ENCODE measurements at places on chromosomes 12 and 14.

GRCh38 chr12:51677284-51677968, 86.4 kb downstream of the SCN8A start:
- DNase-seq: no peak

DNA sequence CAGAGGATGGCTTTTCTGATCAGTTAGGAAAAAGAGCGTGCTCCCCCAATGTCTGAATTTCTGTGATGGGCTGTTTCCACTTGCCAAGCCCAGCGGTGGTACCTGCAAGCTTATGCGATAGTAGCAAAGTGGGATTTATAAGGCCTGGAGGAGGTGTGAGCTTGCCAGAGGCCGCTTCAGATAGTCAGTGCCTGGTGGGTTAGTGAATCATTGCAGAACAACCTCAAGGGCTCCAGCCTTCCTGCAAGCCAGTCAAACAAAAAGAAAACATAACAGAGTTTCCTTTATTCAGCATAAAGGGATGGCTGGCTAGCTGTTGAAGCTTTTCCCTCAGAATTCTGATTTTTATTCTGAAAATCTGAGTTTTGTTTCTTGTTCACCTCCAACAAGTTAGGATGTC, 7.6 kb upstream of the BMP4 start:
- DNase-seq: no peak

DNA sequence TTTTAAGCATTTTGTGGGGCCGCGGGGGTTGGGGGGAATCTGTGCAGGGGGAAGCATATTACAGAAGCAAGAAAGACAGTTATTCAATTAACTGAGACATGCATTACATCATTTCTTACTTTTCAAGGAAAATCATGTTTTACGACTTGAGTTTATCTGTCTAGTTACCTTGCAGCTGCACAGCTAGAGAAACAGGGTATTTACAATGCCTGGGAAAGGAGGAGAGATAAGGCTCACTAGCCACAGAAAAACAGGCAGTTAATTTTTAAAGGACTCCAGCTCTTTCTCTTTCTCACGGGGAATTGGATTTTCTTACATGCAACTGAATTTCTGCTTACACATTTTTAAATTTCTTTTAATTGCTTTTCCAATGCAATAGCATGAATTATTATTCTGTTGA, 22.2 kb downstream of the FCF1 start:
- no peak for DNase-seq

GRCh38 chr14:35558680-35559079, 24.7 kb downstream of the INSM2 start:
- DNase-seq: no peak

- no peak for DNase-seq
Measured at GRCh38 chr12:60191676-60192359, 596.0 kb downstream of the SLC16A7 start.

- DNase-seq: no peak
Measured at GRCh38 chr12:114729731-114730130, 45.8 kb upstream of the TBX3 start.

DNA sequence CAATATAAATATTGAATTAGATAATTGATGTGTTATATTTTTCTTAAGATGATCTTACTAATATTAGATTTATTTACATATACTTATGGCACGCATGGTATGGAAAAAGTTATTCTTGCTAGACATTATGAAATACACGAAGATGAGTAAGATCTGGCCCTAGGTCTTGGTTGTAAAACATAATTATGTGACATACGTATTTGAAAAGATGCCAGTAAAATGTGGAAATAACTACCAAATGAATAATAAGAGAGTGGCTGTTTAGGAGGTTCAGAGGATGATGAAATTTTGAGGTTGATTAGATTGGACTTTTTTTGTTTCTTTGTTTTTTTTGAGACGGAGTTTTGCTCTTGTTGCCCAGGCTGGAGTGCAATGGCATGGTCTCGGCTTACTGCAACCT, 41.3 kb downstream of the FANCM start:
- no peak for DNase-seq

DNA sequence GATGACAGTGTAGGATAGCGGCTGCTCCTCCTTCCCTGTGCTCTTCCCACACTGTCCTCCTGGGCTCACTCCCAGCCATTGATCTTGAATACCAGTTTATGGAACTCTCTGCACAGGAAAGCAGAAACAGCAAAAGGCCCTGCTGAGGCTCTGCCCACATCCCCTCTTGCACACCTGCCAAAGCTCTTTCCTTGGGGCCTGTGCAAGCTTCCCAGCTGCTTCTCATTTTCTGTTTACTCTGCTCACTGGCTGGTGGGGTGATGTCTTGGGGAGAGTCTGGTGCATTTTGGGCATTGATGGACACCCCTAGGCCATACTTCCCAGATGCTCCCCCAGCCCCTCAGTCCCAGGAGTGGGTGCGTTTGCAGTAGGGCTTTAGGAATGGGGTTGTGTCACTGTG, 361.8 kb downstream of the TMEM121 start:
- DNase-seq: no peak

GRCh38 chr12:8871068-8871467, 43.2 kb upstream of the PHC1 start:
- no peak for DNase-seq

DNA sequence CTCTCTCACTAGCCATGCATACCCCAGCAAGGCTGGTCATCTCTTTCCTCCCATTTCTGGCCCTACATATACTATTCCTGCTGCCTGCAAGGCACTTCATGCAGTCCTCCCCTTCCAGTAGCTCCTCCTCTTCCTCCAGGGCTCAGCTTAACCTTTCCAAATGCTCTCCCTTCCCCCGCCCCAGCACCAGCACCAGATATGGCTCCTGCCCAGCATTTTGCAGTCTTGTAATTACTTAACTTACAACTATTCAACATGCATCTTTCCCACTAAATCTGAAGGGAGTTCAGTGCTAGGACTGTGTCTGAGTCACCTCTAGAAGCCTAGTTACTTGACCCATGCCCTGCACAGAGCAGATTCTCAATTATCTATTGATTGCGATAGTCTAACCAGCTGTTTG, 1.8 kb upstream of the FBXO21 start:
- DNase-seq: no peak

DNA sequence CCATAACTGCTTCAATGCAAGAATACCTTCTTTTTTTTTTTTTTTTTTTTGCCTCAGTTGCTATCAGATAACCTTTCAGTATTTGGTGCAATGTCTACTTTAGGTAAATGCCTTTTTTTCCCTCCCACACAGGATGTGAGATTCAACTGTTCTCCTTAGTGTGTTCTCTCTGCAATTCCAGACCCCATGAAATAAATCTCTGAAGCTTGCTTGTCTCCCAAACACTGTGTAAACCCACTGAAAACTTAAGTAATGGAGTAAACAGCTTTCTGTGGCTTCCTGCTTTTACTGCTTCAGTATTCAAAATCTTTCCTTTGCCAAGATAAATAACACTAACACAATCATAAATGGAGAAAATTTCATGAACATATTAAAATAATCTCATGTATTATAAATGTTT, 55.8 kb upstream of the CLEC14A start:
- DNase-seq: no peak

- DNase-seq: peak; percentile 58
Measured at GRCh38 chr14:77032844-77033621, 4.5 kb upstream of the IRF2BPL start.

DNA sequence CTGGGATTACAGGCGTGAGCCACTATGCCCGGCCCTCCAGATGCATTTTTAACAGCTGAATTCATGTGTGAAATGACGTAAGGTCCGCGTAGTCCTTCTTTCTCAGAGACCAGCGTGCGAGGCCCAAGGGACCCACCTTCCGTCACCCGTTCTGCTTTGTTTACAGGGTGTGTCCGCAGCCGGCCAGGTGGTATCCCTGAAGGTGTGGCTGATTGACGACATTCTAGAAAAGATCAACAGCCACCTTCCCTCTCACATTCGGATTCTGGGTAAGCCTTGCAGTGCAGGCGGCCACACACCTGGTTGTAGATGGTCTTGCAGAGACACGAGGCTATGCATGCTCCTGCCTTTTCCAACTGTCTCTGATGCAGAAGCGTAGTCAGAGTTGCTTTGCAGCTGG, 9.9 kb downstream of the PUS1 start:
- no peak for DNase-seq

DNA sequence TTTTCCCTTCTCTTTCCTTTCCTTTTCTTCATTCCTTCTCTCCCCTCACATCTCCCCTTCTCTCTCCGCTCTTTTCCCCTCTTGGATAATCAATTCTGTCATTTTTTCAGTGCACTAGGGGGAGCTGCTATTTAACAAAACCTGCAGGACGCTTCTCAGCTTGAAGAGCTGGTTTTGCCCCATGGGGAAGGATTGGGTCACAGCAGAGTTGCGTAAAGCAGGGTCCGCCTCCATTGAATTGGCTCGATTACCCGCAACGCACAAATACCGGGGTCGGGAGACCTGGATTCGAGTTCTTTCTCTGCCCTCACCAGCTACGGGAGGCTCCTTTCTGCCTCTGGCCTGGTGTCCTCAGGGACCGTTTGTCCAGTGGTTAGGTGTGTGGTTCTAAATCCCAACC, 42.1 kb upstream of the CHGA start:
- no peak for DNase-seq

DNA sequence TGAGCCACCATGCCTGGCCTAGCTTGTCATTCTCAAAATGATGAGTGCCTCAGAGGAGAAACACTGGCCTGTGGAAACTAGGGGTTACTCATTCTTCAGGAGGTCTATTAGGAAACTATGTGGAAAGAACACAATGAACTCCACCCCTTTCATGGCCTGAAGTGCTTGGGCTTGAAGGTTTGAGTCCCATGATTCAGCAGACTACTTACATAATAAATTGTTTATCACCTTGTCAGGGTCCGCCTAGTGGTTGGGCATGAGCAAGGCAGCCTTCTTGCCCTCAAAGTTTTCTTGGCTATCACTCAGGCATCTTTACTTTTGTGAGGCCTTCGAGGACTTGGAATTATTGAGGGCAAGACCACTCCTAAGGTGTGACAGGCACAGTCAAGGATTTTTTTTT, 251.2 kb downstream of the ACSS3 start:
- no peak for DNase-seq

- no peak for DNase-seq
Measured at GRCh38 chr14:74515891-74516412, 22.4 kb downstream of the ISCA2 start.

DNA sequence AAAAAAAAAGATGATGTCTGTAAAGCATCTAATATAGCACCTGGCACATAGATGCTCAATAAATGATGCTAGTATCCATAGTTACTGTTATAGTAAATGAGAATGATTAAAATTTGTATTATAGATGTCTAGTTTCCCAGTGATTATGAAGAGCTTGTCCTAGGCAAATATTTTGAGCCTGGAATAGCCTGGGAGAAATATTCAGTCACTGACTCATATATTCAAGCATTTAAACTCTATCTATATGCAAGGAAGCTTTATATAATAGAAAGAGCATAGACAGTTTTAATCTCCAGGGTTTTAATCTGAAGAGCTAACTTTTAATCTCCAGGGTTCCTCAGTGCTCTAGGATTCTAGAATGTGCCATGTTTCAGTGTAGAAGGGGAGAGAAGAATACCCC, 91.5 kb upstream of the VASH1 start:
- DNase-seq: no peak

DNA sequence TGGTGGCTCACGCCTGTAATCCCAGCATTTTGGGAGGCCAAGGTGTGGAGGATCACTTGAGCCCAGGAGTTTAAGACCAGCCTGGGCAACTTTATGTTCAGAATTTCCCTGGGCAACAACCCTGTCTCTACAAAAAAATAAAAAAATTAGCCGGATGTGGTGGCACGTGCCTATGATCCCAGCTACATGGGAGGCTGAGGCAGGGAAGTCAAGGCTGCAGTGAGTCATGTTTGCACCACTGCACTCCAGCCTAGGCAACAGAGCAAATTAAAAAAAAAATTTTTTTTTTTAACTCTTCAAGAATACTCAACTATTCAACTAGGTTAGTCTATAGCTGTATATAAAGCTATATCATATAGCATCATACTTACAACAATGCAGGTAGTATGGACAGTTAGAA, 113.0 kb downstream of the RALGAPA1 start:
- no peak for DNase-seq

GRCh38 chr12:46702581-46703344, 123.0 kb downstream of the SLC38A4 start:
- no peak for DNase-seq

DNA sequence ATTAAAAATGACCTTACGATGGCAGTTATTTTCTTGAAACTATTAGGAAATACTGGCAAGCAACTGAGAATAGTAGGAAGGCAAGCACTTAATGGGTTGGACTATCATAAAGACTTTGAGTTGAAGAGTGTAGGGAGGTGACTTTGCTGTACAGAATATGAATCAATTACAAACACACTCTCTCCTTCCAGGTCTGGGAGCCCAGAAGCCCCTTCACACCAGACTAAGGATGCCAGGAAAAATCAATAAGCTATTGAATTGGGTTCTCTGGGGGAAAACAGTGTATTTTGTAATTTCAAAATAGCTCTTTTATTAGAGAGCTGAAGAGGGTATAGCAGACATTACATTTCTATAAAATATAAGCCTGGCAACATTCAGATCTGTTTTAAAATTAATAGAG, 736.4 kb downstream of the NOVA1 start:
- DNase-seq: no peak

- DNase-seq: no peak
Measured at GRCh38 chr12:105659355-105660075, 329.0 kb downstream of the C12orf75 start.

GRCh38 chr12:45098766-45099165, 47.9 kb upstream of the DBX2 start:
- no peak for DNase-seq

GRCh38 chr12:57661376-57661775, 28.4 kb upstream of the B4GALNT1 start:
- no peak for DNase-seq

GRCh38 chr12:71760471-71760870, 5.8 kb downstream of the RAB21 start:
- no peak for DNase-seq

GRCh38 chr14:81303258-81303935, 82.6 kb upstream of the GTF2A1 start:
- DNase-seq: peak; percentile 66
